ENCODE measurements at places on chromosomes 7 and 10.
A peak's percentile ranks its signal among the peaks of the same experiment; 100 is the strongest.

DNA sequence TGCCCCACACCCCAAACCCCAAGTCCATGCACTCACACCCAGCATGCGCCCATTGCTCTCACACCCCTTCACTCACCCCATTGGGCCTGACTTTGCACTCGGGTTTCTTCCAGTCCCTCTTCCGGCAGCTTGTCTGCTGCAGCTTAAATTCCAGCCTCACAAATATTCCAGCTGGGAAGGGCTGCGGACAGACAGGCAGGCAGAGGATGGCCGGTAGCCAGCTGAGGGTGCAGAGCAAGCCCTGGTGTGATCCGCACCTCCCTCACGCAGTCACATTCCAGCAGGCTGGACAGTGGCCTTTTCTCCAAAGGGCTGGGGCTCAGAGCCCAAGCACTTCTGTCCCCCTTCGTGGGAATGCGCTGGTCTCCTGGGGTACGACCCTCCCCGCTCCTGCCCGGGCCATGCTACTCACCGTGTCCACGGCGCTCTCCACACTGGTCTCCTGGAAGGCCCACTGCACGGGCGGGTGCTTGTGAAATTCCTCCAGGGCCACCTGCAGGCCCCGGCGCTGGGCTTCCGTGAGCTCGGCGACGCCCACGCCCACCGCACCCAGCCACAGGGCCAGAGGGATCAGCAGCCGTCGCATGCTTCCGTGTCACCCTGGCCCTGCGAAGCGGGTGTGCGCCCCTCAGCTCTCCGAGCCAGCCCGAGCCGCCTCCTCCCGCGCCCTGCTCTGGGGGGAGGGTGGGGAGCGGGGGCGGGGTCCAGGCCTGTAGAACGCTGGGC lies 1.2 kb downstream of the RARRES2 start:
- peak; percentile 84 for DNase-seq

- no peak for DNase-seq
These were observed 28.7 kb downstream of the ERLIN1 start for GRCh38 chr10:100157156-100157555.

GRCh38 chr7:91348711-91349110 lies 84.5 kb downstream of the FZD1 start:
- no peak for DNase-seq

- DNase-seq = peak; percentile 90
These were observed at the start of the genes ACADSB and IKZF5 for GRCh38 chr10:123008355-123009104. Gene ACADSB (plus strand): TSS chr10:123009006. CDS start chr10:123009030, 24 bp downstream. Gene IKZF5 (minus strand): TSS chr10:123008795. CDS start chr10:122998625, 10,170 bp downstream.

GRCh38 chr10:129593953-129594352 lies 126.9 kb downstream of the MGMT start:
- DNase-seq = no peak

GRCh38 chr7:158284121-158284520 lies 303.5 kb downstream of the PTPRN2 start:
- DNase-seq = no peak

DNA sequence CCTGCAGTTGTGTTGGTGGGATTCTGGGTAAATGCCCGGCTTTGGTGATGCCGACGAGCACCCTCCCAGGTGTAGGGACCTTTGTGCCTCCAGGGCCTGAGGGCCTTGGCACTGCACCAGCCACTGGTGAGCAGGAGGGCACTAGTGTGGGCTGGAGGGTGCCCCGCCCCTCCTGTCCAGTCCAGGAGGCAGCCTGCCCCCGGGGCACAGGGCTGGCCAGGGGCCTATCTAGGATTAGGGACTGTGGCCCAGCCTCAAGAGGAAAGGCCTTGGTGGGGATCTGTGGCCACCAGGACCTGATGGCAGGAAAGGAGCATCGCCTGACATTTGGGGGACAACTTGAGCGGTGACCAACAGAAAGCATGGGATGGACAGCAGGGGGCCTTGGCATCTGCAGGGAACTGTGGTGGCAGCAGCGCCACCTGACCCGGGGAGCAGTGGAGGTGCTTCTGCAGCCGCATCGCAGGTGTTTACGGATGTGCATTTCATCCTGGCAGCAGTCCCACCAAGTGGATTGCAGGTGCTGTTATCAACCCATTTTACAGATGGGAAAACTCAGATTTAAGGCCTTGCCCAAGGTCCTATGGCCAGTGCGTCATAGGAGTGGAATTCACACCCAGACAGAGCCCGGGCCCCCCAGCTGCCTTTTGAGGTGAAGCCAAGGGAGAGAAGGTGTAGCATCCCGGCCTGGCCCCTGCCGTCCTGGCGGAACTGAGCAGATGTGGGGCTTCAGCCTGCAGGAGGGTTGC lies 11.1 kb downstream of the ZNF316 start:
- no peak for DNase-seq

DNA sequence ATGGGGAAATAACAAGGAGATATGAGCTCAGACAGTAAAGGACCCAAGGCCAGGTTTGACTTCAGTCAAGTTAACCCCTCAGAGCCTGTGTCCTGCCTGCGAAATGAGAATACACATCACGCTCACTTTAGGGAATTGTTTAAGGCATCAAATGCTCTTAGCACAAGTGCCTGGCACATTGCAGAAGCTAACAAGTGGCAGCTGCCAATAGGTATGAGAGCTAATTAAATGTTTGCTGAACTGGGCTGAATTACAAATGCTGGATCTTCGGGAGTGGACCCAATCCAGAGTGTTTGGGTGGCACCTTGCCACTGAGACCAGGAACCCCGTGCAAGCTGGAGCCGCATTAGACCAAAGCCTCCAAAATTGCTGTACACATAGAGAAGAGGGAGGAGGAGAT lies 136.8 kb downstream of the C10orf90 start:
- DNase-seq = no peak

DNA sequence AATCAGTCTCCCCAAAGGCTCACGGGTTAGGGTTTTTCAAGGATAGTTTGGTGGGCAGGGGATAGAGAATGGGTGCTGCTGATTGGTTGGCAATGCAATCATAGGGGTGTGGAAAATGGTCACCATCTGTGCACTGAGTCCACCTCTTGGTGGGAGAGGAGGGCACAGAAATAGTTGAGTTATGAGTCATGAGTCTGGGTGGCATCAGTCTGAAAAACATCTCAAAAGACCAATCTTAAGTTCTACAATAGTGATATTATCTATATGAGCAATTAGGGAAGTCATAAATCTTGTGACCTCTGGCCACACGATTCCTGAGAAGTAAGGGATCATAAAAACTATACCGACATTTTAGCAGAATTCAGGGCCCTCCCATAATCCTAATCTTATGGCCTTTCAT lies 62.7 kb downstream of the LGI1 start:
- DNase-seq = peak; percentile 66

GRCh38 chr10:61733358-61733940 lies 70.7 kb downstream of the CABCOCO1 start:
- peak; percentile 18 for DNase-seq

All from RCC 7860 (cell line).